NCI-H510A (cell line): ENCODE measurements at places on chromosomes 12 and 14.

DNA sequence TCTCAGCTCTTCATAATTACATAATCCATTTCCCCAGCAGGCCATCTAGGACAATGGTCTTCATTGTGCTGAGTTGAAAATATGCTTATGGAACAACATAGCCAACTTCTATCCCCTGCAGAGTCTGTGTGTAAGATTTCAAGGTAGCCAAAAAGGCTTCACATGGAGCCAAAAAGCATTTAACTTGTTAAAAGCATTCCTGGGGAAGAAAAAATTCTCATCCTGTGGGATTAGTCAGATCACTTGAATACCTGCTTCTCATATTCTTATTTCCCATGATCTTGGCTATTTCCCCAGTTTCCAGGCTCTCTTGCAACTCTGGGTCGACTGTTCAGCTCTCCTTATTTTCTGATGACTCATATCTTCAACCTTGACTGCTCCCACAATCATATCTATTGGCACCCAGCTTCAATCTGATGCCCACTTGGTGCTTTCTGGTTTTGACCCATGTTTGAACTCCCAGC is 178.9 kb downstream of the KLHL28 start:
- no peak for DNase-seq

- DNase-seq = peak; percentile 32
Measured at GRCh38 chr12:55073043-55074022, 52.9 kb upstream of the OR9K2 start.

- no peak for DNase-seq
Measured at GRCh38 chr14:42027271-42027670, 420.6 kb downstream of the LRFN5 start.

- no peak for DNase-seq
Measured at GRCh38 chr12:58883576-58884334, 36.5 kb downstream of the LRIG3 start.

DNA sequence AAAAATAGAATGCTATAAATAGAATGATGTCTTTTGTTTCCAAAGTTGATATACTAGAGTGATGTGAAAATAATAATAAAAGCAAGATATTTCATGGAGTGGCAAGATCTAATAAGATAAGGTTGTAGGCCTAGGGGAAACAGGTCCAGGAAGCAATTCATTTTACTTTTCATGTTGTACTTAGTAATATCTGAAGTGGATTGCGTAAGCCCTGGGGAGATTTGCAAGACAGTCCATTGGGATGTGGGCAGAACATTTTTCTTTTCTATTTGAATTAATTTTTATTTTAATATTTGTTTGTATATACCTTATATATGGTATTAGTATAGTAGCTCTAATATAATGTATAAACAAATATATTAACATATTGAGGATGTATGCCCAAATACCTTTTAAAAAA is 7.5 kb downstream of the NUBPL start:
- no peak for DNase-seq

DNA sequence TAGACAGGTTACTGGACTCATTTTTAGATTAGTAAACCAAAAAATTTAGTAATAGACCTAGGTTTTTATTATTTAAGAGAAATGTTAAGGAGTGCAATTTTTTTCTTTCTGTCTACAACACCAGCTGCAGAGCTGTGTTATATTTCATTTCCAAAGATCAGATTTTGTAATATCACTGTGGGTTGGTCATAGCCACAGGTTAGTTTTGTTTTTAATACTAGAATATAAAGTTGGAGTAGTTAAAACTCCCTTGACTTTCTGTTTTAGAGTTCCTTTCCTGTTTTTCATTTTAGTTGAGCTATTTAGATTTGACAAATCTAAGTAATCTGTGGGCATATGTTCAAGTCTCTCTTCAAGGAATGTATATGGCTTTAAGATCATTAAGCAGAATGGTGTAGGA is 30.7 kb upstream of the GARIN2 start:
- no peak for DNase-seq

GRCh38 chr12:128305336-128305892 is 38.4 kb downstream of the TMEM132C start:
- DNase-seq = no peak

- DNase-seq = no peak
Measured at GRCh38 chr14:58738189-58738836, 100.6 kb downstream of the DACT1 start.

DNA sequence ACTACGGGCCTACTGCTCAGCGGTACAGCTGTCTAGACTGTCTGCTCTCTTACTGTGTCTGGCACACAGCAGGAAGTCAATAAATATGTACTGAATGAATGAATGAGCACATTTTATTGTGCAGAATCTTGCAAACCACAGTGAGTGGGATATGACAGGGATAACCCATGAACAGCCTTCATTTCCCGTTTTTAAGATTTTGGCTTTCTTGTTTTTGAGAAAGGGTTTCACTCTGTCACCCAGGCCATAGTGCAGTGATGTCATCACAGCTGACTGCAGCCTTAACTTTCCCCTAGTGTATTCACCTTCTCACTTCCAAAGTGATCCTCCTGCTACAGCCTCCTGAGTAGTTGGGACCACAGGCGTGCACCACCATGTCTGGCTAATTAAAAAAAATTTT is 203.1 kb downstream of the AEBP2 start:
- DNase-seq = no peak

GRCh38 chr12:10690906-10691305 is 17.1 kb upstream of the STYK1 start:
- no peak for DNase-seq

DNA sequence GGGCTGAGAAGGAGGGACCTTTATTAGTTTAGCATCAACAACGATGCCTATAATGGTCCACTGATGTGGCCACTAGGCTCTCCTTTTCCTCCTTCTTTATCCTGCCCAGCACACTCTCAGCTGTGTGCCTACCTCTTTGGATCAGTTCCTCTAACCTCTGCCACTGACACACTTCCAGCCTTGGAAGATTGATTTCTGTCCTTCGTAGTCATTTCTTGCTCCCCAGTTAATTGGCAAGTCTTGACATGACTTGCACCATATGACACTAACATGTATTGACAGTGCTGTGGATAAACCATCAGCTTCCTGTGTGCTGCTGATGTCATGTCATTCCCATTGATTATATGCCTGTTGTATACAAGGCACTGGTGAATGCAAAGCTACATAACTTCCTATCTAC is 90.2 kb upstream of the PLEKHG7 start:
- DNase-seq = no peak

DNA sequence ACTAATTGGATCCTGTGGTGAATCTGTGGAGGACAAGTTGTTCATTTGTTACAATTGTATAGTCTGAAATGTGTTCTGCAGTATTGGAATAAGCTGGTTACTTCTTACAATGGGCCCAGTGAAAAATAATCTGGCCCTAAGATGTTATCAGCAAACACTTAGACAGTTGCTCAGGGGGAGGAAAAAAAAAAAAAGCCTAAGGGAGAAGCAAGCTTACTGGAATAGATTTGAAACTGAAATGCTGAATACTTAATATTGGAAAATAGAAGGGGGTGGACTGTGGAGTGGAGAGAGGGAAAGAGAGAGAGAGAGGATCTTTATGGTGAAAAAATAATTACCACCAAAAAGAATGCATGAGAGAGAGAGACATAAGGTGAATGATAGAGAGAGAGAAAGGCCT is 4.0 kb downstream of the FOXG1 start:
- no peak for DNase-seq

GRCh38 chr14:29222671-29223268 is 456.2 kb downstream of the FOXG1 start:
- no peak for DNase-seq

DNA sequence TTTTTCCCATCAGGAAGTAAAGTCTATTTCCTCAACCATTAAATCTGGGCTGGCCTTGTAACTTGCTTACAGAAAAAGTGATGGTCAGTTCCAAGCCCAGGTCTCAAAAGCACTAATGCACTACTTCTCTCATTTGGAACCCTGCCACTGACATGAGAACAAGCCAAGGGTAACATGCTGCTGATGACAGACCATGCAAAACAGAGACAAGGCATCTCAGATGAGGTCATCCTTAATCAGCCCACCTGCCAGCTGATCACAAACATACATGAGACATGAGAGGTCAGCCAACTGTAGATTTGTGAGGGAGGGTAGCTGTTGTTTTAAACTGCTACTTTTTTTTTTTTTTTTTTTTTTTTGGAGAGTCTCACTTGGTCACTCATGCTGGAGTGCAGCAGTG is 16.2 kb downstream of the TWF1 start:
- no peak for DNase-seq

DNA sequence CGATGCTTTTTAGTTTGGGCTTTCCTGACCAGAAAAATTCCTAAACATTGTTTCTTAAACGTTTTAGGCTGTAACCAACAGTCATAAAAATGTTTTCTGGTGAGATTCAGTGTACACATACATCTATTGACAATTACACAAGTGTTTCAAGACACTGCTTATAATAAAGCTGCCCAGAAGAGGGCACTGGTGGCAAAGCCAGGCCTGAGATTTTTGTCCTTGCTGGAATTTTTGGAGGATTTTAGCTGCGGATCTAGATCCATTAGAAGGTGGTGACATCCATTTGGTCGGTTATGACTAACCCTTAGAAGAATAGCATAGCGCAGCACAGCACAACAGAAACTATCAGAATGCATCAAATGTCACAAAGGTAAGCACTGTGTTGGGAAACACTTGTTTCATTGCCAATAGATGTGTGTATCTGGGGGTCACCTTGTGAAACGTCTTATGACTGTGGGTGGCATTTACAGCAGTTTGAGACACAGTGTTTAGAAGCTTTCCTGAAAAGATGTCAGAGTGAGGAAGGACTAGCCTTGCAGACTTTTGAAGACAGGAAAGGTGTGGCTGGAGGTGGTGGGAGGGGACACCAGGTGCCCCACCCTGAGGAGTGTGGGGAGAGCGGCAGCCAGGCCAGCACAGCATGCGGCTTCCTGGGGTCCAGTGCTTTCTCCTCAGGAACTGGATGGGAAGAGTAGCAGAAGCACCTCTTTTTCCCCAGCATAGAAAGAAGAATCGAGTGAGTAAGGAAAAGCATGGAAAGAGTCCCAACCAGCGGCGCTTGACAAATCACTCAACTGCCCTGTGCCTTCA is 54.7 kb upstream of the FKBP4 start:
- DNase-seq = no peak

DNA sequence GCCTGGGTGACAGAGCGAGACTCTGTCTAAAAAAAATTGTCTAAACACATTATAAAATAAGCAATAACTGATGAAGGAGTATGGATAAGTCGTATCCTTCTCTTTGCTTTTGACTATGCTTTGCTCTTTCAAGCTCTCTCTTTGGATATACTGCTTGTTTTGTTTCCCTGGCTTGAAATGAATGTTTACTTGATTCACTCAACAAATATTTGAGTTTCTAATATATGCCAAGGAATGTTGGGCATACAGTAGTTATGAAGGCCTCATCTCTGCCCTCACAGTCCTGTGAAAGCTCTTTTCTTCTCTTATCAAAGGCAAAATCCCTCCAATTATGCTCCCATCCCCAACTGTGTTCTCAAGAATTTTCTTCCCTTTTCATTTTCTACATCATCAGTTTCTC is 123.5 kb downstream of the PTPRR start:
- no peak for DNase-seq

DNA sequence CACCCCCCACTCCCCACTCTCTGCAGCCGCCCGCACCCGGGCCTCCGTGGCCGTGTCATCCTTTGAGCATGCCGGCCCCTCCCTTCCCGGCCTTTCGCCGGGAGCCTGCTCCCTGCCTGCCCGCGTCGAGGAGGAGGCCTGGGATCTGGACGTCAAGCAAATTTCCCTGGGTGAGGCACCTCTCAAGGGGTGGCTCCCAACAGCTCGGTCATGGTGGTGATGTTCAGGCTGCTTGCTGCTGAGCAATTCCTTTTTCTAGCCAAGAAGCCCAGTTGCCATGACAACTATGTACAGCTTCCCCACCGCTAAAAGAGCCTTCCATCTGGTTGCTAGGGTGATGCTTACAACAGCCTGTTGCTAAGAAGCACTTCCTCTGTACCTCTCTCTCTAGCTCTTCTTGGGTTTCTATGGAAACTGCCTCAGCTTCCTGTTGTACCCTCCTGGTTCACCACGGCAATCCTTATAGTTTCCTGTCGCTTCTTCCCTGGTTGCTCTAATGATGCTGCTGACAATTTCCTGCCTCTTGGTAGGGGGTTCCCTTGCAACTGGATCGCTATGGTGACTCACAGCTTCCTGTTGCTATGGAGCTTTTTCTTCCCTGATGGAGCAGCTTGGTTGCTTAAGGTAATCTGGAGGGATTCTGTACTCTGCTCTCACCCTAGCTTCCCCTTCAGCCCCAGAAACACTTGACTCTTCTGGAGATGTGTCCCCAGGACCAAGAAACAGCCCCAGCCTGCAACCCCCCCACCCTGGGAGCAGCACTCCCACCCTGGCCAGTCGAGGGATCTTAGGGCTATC is 11.0 kb downstream of the ZNF219 start:
- DNase-seq = no peak

GRCh38 chr12:76152181-76152807 is 67.8 kb upstream of the NAP1L1 start:
- DNase-seq = no peak

GRCh38 chr12:132489602-132490266 is at the start of gene FBRSL1:
TSS of gene FBRSL1 (plus strand) at chr12:132490151.
- DNase-seq = peak; percentile 89

DNA sequence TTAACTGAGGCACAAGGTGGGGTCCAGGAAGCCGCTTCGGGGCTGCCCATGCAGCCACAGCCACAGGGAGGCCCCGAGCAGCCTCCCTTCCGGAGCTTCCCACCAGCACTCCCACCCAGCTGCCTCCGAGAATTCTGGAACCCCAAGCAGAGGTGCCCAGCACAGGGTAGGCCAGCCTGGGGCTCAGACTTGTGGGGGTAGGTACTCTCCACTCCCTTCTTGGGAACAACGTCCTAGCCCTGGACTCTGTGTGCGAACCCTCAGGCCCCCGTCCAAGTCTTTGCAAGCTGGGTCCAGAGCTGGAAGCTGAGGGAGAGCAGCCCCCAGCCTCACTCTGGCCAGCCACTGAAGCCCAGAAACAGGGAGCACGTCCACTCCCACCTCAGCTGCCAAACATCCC is 16.1 kb downstream of the ITPK1 start:
- no peak for DNase-seq

DNA sequence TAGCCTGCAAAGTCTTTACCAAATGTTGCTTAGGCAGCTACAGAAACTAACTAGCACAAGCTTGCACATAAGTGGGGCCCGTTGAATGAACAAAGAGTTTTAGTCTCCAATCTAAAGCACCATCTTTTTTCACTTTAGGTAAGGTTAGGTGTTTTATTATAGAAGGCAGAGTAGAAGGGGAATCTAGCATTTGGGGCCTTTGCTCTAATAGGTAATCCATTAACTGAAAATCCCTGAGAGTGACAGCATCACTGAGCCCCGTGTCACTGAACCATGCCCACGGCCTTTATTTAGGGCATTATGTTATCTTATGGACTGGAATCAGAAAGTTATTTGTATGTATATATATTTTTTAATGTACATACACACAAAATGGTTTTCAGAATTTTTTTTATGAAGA is 25.1 kb downstream of the CPNE8 start:
- DNase-seq = no peak
